Activated effector memory CD4-positive, alpha-beta T cell treated with Interleukin-2 at 50 U/mL for 16 hours (primary cell): ENCODE measurements at places on chromosomes 11 and 22.

GRCh38 chr11:79052544-79052943 is 388.3 kb downstream of the TENM4 start:
- DNase-seq: no peak

- DNase-seq: no peak
These were observed 199.1 kb downstream of the SWAP70 start for GRCh38 chr11:9862981-9863380.

- DNase-seq: no peak
These were observed 2.3 kb upstream of the NOX4 start for GRCh38 chr11:89493431-89493830.

GRCh38 chr11:14418801-14419417 is 59.9 kb upstream of the RRAS2 start:
- no peak for DNase-seq

DNA sequence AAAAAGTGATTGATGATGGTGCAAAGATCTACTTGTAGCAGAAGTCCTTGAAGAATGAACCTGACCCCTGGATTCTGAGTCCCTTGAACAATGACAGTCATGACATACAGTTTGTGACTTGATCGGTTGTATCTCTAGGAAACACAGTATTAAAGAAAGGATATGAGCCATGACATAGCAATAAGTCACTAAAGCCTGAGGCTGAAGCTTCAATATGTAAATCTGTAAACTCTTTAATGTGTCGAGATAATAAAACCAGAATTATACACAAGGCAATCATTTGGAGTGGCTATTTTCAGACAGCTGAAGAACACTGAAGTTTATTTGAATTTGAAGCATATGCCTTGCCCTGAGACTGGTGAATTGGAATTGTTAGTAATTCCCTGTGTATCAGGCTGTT is 911.5 kb upstream of the RAG2 start:
- DNase-seq: no peak

DNA sequence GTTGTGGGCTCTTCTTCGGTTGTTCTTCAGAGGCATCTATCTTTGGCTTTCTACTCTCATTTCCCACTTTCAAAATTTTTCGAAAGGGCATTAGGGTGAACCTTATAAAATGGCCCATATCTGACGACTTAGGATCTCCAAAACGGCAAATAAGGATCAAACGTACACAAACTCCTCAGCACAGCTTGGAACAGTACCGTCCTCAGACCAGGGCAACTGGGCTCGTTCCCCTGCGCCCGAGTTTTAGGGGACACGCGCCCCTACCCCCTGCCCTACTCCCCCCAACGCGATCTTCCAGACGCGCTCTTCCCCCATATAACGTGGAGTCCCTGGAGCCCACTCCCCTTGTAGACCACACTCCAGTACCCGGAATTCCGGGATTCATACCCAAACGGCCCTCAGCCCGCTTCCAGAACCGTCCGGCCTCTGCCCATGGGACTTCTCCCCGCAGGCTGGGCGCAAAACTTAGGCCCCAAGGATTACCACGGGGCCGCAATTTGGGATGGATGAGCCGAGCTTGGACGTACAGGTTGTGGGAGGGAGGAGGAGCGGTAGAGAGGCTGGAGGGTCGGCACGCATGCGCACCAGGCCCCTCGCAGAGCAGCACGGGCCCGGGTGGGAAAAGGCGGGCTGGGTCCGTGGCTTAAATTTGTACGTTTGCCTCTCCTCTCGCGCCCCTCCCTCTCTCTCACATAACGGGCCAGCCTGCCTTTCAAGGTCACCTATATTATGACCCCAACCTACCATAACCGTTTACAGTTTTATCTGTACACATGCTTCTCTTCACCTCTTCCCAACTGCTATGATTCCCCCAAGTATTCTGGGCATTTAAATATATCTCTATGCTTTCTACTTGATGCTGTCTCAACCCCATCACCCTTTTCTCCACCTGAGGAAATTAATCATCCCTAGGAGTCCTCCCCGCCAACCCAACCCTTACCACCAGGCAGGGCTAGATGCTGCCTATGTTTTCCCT is 3.4 kb downstream of the CCDC89 start:
- DNase-seq: peak; percentile 19

DNA sequence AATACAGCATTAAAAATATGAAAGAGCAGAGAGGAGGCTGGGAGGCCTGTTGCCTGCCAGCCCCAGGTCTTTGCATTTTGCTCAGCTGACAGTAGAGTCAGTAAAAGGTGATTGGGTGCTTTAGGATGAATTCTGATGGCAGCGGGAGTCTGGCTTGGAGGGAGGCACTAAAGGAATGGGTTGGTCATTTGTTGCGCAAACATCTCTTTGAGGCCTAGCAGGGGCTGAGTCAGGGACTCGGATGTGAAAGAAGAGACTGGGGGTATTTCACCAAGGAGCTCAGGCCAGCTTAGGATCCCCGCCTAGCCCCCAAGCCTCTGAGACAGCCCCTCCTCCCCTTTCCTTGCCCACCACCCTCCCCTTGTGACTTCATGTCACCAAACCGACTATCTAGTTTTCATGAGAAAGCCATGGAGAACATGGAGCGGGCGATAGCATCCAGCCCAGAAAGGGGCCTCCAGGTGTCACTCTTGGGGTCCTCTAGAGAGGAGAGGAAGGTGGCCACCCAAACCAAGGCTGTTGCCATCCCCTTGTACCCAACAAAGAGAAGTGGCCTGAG is 9.7 kb downstream of the DGKZ start:
- no peak for DNase-seq

- no peak for DNase-seq
These were observed 18.1 kb upstream of the ACR start for GRCh38 chr22:50719814-50720300.

- DNase-seq: peak; percentile 37
These were observed 36.3 kb downstream of the BCR start for GRCh38 chr22:23216461-23217170.

DNA sequence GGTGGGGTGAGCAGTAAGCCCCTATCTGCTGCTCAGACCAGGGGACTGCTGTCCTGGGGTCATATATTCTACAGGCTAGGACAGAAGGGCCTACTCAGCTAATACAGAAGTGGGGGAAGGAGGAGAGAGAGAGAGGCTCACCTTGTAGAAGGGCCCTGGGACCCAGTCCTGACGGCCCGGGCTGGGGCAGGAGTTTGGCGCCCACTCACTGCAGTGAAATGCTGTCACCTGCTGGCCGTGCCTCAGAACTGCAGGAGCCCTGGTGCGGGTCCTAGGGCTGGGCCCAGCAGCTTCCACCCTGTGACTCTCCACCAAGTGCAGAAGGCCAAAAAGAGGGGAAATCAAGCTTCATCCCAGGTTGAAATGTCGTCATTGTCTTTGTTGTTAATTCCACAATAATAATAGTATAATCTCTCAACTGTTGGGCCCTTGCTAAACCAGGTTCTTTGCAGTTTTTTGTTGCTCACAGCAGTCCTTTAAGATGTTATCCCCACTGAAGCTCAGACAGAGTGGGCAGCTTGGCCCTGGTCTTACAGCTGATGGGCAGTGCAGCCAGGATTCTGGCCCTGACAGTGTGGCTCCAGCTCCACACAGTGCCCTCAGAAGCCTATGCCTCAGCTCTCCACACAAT is 29.6 kb downstream of the TRIM29 start:
- peak; percentile 17 for DNase-seq

- DNase-seq: no peak
These were observed 51.9 kb downstream of the SPECC1L start for GRCh38 chr22:24322522-24322921.

- no peak for DNase-seq
These were observed 125.4 kb downstream of the LUZP2 start for GRCh38 chr11:24622262-24622661.

DNA sequence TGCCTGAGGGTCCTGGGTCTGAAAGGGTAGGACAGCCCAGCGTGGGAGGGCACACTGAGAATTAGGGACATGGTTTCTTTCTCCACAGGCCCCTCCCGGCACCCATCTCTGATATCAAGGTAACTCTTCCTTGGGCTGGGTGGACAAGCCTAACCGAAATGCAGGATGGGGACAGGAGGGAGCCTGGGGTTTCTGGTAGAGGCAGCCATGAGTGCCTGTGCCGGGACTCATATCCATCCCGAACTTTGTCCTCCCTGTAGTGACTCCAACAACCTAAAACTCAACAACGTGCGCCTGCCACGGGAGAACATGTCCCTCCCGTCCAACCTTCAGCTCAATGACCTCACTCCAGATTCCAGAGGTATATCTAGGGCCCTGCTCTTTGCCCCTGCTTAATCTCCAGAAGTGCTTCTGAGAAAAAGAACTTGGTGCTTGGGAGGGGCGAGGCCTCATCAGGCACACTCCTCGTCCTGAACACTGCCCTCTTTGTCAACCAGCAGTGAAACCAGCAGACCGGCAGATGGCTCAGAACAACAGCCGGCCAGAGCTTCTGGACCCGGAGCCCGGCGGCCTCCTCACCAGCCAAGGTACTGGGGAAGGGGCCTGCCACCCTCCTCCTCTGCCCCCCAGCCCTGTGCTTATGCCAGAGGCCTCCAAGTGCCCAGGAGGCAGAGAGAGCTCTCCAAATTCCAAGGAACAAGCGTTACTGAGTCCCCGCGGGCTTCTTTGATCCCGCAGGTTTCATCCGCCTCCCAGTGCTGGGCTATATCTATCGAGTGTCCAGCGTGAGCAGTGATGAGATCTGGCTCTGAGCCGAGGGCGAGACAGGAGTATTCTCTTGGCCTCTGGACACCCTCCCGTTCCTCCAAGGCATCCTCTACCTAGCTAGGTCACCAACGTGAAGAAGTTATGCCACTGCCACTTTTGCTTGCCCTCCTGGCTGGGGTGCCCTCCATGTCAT is 3.1 kb downstream of the TMEM25 start:
- no peak for DNase-seq

GRCh38 chr22:44628835-44629234 is 73.2 kb upstream of the PRR5 start:
- DNase-seq: no peak

DNA sequence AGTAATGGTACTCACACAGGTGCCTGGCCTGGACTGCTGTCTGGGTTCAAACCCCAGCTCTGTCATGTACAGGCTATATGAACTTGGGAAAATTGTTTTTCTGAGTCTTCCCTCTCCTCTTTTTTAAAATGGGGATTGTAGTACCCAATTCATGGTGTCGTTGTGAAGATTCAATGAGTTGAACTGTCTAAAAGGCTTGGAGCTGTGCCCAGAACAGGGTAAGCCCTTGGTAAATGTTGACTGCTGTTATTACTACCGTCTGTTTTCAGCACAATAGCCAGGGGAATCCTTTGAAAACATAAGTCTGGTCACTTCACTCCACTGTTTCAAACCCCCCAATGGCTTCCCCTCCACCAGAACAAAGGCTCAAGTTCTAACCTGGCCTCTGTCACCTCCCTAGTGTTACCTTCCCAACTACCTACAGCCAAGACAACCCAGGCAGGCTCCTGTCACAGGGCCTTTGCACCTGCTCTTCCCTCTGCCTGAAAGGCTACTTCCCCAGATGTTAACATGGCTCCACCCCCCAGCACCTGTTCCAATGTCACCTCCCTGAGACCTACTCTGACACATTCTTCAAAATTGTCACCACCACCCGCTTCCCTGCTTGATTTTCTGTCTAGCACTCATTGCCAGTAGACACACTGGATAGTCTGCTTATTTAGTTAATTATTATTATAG is 152.8 kb downstream of the CHST1 start:
- DNase-seq: no peak

GRCh38 chr11:120197251-120197891 is 13.5 kb upstream of the OAF start:
- no peak for DNase-seq

DNA sequence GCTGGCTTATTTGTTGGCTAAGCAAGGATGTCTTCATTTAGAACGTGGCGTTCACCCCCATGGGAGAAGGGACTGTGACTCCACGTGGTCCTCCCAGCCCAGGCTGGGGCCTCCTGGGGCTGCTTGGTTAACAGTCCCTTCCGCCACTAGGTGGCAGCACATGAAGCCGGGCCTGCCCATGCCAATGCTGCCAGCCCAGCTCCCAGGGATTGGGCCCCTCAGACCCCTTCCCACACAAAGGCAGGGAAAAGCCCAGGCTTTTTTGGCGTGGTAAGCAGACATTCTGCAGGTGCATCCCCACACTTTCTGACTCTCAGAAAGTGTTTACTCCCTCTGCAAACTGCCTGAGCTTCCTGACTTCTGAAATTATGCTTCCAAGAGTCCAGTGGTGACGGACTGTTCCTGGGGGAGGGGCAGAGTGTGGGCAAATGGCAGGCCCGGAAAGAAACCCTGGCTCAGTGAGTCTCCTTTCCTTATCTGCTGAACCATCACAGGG is 3.1 kb downstream of the CBX6 start:
- DNase-seq: peak; percentile 68

GRCh38 chr11:84136926-84137325 is 850.8 kb upstream of the CCDC90B start:
- DNase-seq: no peak

DNA sequence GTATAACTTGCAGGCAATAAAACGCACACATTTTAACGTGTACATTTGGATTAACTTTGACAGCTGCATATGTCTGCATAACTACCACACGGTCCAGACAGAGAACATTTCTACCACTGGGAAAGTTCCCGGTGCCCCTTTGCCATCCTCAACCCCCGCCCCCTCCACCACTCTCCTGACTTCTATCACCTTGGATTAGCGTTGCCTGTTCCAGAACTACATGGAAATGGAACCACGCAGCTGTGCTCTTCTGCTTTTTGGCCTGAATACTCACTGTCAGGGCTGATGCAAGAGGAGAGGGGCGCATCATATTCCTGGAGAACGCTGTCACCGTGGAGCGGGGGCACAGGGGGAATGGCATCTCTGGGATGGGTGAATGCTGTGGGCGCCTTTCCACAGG is 62.1 kb downstream of the LRP5 start:
- no peak for DNase-seq

DNA sequence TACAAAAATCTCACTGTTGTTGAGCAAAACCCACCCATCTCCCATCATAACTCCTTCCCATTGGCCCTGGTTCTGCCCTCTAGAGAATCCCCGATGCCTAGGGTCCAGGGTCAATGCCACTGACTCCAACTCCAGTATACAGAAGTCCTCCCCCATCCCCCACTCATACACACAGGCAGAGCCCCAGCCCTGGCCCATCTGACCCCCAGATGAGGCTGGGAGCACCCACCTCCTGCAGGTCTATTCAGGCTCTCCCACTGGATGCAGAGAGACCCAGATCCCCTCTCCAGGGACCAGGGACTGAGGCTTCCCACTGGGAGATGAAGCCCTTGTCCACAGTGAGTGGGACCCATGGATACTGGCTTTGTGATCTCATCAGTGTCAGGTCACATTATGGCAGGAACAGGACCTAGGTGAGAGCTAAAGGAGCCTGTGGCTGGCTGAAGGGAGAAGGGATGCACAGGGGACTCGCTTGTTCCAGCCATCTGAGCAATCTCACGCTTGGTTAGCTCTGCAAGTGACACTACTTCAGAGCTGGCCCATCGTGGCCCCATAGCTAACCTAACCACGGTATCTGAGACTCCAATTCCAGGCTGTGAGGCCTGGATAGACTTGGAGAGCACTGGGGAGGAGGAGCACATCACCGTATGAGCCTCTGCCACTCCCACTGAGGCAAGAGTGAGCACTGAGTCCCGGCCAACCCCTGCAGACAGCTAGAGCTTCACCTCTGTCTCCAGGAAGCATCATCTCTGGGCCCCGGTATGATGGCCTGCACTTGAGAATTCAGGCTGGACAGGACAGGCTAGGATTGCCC is 35.7 kb downstream of the TRIM29 start:
- no peak for DNase-seq
